ENCODE measurements at places on chromosomes 3 and 15.

GRCh38 chr15:46111730-46112129 lies 476.9 kb downstream of the SQOR start:
- DNase-seq: no peak

GRCh38 chr15:73950479-73950830 lies 24.2 kb downstream of the LOXL1 start:
- no peak for DNase-seq

DNA sequence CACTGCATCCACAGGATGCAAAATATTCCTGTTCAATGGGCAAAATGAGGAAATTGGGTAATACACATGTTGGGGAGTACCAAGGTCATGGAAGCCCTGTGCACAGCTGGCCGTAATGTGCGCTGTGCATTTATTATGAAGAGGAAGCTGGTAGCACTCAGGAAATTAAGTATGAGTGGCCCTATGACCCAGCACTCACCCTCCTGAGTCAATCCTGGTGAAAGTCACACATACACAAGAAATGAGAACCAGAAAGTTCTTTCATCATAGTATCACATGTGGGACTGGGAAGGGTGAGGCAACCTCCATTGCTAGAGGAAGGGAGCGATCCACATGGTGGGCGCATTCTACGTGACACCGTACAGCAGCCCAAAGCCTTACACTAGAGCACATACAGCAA lies 11.4 kb upstream of the PRR20G start:
- no peak for DNase-seq

DNA sequence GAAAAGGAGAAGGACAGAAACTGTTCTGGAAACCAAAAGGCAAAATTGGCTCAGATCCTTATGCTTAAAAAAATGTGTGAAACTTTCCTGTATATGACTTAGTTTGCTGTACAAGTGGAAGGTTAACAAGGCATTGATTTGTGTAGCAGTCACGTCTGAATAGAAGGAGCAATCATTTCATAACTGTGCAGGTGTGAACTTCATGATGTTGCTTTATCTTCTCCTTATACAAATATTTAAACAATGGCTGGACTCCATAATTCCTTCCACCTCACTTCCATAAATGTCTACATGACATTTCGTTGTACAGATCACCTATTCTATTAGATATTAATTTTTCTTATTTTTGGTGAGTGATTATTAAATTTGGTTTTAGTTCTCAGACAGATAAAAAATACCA lies 382.7 kb upstream of the NPAP1 start:
- DNase-seq: no peak

DNA sequence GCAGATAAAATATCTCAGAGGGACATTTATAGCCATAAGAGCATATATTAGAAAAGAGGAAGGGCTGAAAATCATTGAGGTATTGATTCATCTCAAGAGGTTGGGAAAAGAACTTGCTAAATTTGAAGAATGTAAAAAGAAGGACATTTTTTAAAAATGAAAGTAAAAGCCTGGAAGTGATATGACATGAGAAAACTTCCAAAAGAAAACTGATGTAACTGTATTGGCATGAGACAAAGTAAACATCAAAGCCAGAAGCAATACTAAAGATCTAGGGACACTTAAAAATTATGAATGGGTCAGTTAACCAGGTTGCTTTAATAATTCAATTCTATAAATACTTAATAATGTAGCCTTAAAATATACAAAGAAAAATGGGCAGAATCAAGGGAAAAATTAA lies 31.9 kb downstream of the CEP63 start:
- DNase-seq: no peak

GRCh38 chr15:47374222-47374621 lies 343.1 kb upstream of the SEMA6D start:
- no peak for DNase-seq

DNA sequence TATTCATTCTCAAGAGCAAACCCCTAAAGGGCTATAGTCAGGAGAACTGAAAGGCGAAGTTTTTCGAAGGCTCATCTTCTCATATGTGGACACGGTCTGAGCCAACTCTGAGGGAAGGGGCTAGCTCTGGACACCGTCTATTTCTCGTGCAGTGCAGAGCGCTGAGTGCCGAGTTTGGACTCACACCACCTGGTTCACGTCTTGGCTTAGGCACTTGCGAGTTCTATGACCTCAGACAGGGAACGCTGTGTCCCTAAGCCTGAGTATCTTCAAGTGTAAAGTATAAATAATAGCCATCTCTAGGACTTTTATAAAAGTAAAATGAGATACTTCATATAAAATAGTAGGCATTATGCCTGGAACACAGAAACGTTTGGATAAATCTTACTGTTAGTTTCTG lies 223.7 kb downstream of the FMN1 start:
- no peak for DNase-seq

GRCh38 chr3:197227780-197228574 lies 70.4 kb downstream of the DLG1 start:
- DNase-seq: no peak

DNA sequence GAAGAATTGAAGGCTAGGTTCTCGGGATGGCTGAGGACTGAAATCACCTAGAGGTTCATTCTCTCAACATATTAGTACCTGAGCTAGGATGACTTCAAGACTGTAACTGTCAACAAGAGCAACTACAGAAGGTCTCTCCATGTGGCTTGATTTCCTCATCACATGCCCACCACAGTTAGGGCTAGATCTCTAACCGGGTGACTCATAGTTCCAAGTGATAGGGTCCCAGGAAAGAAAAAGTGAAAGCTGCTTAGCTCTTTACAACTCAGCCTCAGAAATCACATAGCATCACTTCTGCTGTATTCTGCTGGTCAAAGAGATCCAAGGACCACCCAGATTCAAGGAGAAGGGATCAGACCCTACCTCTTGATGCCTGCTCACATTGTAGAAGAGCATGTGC lies 165.4 kb upstream of the AGTR1 start:
- no peak for DNase-seq

DNA sequence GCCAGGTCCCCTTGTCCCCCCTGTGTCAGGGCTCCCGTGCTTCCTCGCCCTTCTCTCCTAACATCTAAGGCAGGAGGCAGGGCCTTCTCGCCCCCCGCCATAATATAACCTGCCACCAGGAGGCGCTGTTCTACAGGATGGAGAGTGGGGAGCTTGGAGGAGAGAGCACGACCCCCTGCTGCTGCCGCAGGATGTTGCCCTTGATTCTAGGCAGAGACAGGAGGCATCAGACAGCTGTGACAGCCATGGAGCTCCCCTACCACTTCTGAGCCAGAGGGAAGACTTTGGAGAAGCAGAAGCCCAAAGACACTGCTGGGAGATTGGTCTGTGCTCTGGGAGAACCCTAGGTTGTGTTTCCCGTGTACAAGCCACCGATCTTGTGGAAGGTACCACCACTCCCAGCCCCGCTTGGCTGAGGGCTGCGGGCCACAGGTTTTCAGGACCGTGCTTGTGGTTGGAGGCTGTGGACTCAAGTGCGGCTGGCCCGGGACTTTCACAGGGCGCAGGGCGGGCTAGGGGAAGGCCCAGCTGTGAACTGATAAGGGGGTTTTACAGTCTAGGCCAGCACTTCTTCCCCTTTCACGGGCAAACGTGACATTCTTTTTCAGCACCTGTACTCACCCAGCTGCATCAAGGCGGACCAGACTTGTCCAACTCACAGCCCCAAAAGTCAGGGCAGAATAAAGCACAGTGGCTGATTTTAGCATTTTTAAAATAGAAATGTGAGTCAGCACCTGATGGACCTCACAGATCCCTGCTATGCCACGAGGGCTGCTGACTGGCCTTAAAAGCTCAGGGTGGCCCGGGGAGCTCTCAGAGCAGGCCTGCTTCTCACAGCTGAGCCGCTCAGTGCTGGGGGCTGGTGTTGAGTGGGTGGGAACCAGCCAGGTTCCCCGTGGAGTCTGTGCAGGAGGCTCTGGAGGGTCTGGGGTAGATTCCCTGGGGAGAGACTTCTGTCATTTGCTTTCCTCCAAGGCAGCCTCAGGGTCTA lies 2.6 kb upstream of the TIGIT start:
- peak; percentile 85 for DNase-seq

DNA sequence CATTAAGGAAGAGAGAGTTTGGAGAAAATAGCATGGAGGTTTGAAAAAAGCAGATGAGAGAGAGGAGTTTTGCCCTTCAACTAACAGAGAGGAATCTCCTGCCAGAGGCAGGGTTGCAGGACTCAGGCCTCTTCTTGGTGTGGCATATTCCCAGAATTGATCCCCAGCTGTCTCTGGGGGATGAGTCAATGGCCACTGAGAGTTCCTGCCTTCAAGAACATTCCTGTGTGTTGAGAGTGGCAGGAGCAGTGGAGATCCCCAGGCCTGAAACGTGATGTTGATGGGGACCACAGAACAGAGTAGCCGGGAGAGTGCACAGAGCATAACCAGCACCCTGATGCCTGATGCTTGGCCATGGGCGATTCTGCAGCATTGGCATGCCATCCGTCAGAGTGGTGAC lies 348.4 kb upstream of the THBS1 start:
- DNase-seq: no peak

GRCh38 chr3:167406876-167407492 lies 26.9 kb upstream of the ZBBX start:
- DNase-seq: no peak

DNA sequence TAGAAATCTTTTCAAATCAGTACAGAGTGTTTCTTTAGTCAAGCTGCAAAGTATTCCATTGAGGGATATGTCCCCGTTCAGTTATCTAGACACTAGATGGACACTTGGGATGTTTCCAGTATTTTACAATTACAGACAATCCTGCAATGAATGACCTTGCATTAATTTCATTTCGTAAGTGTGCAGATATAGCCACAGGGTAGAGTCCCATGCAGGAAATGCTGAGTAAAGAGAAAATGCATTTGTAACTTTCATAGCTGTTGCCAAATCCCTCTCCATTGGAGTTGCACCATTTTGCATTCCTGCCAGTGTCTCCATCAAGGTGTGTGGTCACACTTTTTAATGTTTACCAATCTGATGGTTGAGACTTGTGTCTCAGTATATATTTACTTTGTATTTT lies 92.5 kb downstream of the LIPC start:
- DNase-seq: no peak

- DNase-seq: no peak
Measured at GRCh38 chr15:68796576-68796975, 24.1 kb downstream of the ANP32A start.

- DNase-seq: no peak
Measured at GRCh38 chr3:15299036-15299435, 33.4 kb downstream of the SH3BP5 start.

- no peak for DNase-seq
Measured at GRCh38 chr3:170695486-170696064, 109.7 kb upstream of the SLC7A14 start.

- no peak for DNase-seq
Measured at GRCh38 chr15:73941449-73941848, 15.2 kb downstream of the LOXL1 start.

DNA sequence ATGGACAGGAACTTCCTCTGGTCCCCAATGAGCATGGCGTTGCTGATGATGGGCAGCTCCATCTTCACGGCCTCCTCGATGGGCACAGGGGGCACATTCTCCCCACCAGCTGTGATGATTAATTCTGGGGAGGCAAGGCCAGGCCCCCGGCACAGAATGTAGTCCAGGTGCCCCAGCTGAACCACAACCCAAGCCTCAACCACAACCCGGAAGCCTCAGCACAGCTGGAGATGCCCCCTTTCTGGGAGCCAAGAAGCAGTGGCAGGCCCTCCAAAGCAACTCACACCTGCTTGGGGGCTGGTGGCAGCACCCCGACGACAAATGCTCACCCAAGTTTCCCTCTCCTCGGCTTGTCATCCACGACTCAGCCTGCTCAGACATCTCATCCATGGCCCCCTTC lies 25.2 kb downstream of the IDH3A start:
- no peak for DNase-seq

DNA sequence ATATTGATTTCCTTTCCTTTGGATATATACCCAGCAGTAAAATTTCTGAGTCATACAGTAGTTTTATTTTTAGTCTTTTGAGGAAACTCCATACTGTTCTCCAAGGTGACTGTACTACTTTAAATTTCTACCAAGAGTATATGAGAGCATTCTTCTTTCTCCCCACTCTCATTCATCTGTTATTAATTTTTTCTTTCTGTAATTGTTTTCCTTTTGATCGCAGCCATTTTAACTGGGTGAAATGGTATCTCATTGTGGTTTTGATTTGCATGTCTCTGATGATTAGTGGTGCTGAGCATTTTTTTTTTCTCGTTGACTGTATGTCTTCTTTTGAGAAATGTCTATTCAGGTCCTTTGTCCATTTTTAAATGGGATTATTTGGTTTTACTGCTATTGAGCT lies 18.3 kb upstream of the VGLL3 start:
- no peak for DNase-seq

- DNase-seq: no peak
Measured at GRCh38 chr3:126501736-126502135, 15.8 kb downstream of the UROC1 start.

DNA sequence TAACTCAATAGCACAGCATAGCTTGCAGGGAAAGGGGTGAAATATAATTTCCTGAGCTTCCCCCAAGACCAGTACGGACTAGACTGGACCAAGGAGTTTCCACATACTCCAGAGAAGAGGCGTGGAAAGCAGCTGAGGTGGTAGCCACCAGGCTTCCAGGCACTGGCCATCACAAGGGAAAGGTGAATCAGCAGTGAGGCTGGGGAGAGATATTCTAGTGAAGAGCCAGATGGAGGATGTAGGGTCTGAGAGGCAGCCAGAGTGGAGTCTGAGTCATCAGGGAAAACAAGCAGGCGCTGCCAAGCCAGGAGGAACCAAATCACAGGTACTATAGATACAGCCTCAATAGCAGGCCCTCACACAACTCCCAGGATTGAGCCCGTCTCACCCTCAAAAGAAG lies 9.6 kb upstream of the RASA2 start:
- DNase-seq: no peak

- DNase-seq: no peak
Measured at GRCh38 chr3:52352566-52352965, 36.4 kb downstream of the DNAH1 start.

DNA sequence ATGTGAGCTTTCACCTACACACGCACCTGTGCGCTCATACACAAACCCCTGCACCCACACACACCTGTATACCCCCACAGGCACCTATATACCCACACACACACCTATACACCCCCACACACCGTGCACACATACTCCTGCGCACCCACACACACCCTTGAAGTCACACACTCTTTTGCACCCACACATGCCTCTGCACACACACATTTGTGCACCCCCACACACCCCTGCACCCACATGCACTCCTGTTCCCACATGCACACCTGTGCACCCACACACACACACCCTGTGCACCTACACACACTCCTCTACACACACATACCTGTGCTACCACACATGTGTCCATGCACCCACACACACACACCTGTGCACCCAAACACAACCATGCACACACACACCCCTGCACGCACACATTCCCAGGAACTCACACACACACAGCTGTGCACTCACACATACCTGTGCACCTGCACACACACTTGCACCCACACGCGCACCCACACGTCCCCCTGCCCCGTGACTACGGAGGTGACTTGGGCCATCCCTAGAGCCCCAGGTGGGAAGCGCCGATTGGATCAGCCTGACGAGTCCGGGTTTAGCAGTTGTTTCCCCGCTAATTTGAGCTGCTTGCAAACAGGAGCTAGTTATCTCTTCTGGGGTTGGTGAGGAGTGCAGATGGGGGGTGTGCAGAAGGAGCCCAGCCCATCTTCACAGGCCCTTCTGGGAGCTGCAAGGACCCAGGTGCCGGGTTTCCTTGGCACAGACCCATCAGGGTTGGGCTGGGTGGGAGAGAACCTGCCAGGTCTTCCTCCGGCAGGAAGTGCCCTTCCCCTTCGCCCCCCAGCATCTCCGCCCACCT lies 97.8 kb downstream of the CHSY1 start:
- DNase-seq: no peak

- DNase-seq: no peak
Measured at GRCh38 chr3:41848753-41849574, 112.9 kb downstream of the ULK4 start.
